AG10803 (cell line): ENCODE measurements at places on chromosomes 7 and 10.

DNA sequence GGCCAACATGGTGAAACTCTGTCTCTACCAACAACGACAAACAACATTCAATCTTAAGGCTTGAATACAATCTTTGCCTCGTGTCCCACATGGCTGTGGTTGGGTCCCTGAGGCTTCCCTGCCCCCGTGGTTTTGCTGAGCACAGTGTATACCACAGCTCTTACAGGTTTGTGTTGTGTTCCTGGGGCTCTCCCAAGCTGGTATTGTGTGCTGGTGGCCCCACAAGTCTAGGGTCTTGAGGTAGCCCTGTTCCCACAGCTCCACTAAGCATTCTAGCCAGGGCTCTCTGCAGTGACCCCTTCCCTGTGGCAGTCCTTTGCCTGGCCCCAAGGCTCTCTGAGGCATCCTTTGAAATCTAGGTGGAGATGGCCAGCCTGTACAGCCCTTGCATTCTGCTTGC lies 68.0 kb upstream of the CCNY start:
- no peak for DNase-seq

- DNase-seq, result no peak
Measured at GRCh38 chr7:27374958-27375841, 132.6 kb downstream of the EVX1 start.

DNA sequence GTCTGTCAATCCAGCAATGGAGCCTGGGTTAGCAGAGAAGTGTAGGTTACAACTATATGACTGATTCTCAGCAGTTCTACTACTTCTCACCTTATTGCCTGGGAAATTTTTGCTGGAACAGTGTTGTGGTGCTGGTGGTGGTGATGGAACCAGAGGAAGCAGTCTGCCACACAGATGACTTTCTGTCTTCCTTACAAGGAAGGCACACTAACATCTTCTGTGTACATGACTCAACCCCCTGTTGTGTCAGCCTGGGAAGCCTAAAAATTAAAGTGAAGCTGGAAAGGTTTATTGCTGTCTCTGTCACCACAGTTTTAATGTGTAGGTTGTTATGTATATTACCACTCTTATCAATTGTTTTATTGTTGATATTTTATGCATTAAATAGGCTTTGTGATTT lies 40.3 kb downstream of the ANKRD7 start:
- DNase-seq, result no peak

- DNase-seq, result peak; percentile 2
Measured at GRCh38 chr7:120856621-120857352, 1.2 kb downstream of the TSPAN12 start.

- DNase-seq, result no peak
Measured at GRCh38 chr10:47285381-47286115, 14.4 kb upstream of the GDF10 start.
